ENCODE measurements at places on chromosomes 7 and 10.
A peak's percentile ranks its signal among the peaks of the same experiment; 100 is the strongest.

DNA sequence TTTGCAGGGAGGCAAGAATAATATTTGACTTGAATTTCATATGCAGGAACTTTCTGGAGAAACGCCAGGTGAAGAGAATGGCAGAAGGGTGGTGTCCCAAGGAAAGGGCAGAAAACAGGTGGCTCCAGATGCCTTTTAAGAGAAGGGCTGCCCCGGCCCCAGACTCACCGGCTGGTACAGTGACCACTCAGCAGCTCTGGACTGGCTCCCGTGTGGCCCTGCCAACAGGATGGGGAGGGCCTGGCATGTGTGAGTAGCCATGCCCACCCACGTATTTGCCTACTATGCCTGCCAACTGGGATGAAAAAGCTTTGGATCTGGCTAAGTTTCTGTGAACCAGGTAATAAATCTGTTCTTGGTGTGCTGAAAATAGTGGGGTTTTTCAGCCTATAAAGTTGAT lies 159.5 kb downstream of the PRKAG2 start:
- DNase-seq: no peak

- DNase-seq: peak; percentile 10
Measured at GRCh38 chr10:78337016-78337415, 303.4 kb downstream of the RPS24 start.

DNA sequence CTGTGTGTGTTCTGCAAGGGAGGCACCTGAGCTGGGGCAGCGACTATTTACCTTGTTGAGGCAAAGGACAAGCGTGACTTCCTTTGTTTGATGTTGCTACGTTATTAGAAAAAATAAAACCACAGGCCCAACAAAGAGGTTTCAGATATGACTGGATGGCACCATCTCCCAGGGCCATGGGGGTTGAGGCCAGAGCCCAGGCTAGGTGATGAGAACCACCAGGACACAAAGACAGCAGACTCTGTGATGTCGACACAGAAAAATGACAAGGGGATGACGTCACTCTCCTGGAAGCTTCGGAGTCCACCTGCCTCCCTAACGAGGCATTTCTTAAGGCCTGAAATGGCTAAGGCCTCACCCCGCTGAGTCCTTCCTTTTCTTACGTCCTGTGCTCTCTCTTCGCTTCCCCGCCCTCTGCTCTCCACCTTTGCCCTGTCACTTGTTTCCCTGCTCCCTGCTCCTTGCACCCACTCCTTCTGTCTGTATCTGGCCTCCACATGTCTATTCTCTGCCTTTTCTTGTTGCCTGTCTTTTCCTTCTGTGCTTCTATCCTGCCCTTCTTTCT lies 83.0 kb upstream of the ADRB1 start:
- DNase-seq: no peak

DNA sequence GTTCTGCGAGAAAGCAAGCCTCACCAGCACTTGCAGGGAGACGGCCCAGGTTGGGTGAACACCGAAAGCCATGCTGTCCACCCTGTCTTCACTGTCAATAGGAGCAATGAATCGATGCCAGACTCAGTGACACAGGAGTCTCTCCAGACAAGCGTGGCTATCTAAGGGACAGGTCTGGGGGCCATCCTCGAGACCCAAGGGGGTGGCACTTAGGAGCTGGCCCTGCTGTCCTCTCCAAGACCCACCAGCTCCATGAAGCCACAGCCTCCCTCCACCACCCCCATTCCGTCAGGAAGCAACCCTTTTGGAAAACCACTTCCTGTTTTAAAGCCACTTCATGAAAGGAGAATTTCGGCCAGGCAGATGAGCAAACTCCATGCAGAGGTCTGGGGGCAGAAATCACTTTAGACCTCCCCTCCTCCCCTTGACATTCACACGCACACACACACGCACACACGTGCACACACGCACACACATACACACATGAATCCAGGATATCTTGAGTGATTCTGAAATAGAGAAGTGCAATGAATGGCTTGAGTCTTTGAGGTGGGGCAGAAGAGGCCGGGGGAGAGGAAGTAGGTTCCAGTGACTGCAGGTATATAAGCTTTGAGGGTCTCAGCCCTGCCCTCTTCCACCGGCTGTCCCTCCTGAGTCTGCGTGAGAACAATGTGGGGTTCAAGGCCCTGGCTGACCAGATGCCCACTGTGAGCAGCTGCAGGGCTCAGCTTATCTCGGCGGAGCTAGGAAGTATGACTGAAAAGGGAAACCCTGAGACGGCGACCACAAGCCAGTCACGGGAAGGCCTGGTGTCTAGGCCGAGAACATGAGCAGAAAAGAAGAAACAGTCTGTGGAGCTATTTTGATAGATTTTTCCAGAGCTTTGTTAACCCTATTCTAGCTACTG lies 25.0 kb downstream of the RGS10 start:
- no peak for DNase-seq

GRCh38 chr7:157006205-157006747 lies 4.2 kb downstream of the MNX1 start:
- no peak for DNase-seq

DNA sequence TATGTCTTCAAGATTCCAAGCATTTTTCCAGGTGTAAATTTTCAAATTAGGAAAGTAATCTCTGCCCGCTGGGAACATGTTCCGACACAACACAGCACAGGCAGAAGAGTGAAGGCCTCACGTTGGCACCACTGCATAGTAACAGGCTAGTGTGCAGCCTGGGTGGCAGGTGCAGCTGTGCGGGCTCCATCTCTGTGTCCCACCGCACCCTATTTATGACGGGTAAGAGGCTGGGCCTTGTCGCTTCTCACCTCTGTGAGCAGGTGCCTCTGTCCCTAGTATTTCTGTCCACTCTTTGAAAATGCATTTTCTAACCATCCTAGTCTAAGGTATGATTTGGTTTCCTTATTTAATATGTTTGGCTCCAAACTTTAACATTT lies 24.1 kb downstream of the VIPR2 start:
- no peak for DNase-seq

- no peak for DNase-seq
Measured at GRCh38 chr10:50385624-50386023, 134.3 kb upstream of the ASAH2 start.

- no peak for DNase-seq
Measured at GRCh38 chr7:16563281-16564022, 36.8 kb downstream of the LRRC72 start.

- DNase-seq: no peak
Measured at GRCh38 chr7:11331128-11332102, 357.7 kb downstream of the PHF14 start.
